Activated CD4-positive, alpha-beta T cell treated with anti-CD3 and anti-CD28 coated beads, Interleukin-2, Interleukin-4, amounts not matched to agents 100 ng/mL and 50 ng/mL, durations not matched to agents 16 hours and 8 hours (primary cell): ENCODE measurements at places on chromosomes 16 and 17.

- DNase-seq: no peak
These were observed 27.6 kb upstream of the KPNB1 start for GRCh38 chr17:47622180-47622549.

- DNase-seq: no peak
These were observed 63.3 kb downstream of the RNF213 start for GRCh38 chr17:80323982-80324381.

GRCh38 chr16:51150165-51150887 lies 744 bp downstream of the SALL1 start:
- no peak for DNase-seq

DNA sequence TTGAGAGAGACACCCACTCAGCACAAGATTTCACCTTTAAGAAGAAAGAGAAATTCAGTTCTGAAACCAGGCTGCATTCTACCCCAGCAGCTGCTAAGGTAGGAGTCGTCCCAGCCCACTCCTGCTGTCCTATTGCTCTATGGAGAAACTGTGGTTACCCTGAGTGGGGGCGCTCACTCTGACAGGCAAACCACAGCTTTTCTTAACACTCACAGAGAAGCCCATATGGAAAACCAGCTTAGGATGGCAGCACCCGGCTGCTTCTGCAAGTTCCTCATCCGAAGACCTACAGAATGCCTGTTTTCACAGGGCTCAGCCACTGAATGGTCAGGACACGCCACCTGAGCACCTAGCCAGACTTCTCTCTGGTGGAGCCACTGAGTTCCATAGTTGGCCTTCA lies 7.5 kb downstream of the ATP5PD start:
- no peak for DNase-seq

DNA sequence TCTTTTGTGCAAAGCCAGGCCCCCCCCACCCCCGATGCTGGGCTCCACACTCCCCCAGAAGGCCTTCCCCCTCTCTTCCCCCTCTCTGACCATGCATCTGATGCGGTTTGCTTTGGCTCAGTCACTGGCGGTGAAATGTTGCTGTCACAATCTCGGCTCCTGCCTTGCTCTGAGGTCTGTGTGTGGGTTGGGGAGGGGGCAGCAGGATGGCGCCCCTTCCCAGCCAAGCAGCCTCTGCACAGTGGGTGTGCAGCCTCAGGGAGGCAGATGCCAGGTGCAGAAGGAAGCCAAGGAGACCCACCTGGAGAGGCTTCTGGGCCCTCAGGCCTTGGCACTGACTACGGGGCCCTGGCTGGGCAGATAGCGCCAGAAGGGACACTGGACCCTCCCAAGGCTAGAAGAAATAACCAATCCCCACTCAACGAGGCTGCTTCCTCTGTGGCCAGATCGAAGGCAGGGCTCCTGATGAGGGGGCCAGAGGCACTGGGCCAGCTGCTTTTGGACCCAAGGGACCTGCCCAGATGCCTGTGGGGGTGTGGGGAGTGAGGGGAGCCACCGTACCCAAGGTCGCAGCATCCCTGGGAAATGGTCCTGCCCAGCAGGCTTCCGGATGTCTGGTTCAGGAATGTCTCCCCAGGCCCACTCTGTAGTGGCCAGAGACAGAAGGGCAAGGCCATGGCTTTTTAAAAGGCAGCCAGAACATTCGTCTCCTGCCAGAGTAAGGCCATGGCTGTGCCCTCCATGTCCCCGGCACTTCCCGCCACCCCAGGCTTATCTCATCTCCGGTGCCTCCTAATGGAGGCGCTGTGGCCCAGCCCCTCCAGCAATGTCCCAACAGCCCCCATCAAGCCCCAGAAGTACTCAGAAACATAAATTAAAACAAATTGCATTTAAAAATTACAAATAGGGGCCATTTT lies 43.4 kb upstream of the SLC38A10 start:
- DNase-seq: no peak

GRCh38 chr17:77363821-77364361 lies 223.1 kb downstream of the SEC14L1 start:
- DNase-seq: no peak

GRCh38 chr17:17229416-17230384 lies 7.3 kb downstream of the FLCN start:
- DNase-seq: no peak

GRCh38 chr16:19829844-19830692 lies 54.6 kb downstream of the GPRC5B start:
- DNase-seq: no peak

GRCh38 chr16:78415013-78415412 lies 315.6 kb downstream of the WWOX start:
- DNase-seq: no peak

DNA sequence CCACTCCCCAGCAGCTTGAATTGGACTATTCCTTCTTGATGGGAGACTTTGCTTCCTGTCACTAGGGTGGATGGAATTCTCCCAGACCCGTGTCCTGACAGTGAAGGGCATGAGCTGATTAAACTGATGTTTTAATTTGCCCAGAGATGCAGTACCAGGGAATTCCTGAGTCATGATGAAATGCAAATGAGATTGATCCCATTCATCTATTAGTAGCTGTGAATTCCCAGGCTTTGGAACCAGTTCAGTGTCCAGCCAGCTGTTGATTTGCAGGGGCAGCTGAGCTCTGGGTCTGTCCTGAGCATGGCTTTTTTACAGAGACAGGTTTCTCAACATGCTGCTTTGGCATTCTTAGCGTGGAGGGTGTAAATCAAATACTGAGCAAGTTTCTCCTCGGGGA lies 157.9 kb downstream of the PITPNC1 start:
- no peak for DNase-seq

DNA sequence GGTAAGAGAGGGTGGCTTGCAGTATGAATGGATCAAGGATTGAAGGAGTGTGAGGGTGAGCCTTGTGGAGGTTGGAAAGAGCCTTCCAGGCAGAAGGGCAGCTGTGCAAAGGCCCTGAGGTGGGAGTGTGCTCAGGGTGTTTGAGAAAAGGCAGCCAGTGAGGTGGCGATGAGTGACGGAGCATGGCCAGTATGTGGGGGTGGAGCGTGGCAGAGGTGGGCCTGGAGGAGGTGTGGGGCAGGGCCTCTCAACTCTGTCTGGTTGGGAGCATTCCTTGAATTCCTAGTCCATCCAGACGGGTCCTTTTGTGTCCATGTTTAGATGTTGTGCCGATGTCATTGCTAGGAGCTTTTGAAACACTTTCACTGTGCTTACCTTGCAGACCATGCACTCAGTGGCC lies 51.3 kb downstream of the EPN2 start:
- DNase-seq: no peak

- DNase-seq: no peak
These were observed 2.0 kb downstream of the AKAP10 start for GRCh38 chr17:19975601-19976000.

DNA sequence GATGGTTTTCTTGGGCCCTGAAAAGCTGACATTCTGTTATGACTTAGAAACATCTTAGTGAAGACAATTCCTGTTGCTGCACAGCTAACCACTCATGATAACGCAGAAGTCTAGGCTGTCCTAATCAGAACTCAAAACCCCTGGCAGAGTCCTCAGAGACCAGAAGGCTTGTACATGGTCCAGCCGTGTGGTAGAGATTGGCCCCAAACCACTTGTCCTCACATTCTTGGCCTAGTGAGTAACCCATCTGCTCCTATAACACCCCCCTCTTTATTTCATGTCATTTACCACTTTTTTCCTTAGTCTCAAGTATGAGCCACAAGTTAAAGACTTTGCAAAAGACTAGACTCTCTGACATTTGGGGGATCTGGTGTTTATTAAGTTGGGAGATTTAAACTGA lies 116.5 kb upstream of the ADAMTS18 start:
- no peak for DNase-seq

GRCh38 chr17:5362162-5362811 lies 57.2 kb downstream of the NUP88 start:
- no peak for DNase-seq

DNA sequence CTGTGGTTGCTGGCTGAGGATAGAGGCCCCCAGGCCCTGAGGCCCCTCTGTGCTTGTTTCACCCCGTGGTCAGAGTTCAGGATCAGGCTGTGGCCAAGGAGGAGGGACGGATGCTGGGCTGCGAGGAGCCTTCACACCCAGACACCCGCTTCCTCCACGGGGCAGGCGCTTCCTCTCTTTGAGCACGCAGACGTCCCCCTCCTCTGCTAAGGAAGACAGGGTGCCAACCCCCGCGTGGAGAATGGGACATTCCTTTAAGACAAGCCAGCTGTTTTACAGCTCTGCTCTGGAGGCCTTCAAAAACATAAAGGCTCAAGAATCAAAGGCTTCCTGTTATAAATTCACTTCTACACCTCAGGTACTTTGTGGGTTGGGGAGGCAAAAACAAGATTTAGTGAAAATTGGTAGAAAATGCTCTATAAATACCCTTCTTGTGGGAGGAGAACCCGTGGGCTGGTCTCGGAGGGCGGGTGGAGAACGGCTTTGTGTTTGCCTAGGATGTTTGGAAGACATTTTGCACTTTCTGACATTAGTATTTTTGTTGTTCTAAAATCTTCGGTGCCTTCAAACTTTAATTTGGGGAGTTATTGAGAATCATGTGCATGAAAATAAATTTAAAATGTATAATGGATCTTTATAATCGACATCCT lies 60.8 kb upstream of the FOXF1 start:
- DNase-seq: no peak

DNA sequence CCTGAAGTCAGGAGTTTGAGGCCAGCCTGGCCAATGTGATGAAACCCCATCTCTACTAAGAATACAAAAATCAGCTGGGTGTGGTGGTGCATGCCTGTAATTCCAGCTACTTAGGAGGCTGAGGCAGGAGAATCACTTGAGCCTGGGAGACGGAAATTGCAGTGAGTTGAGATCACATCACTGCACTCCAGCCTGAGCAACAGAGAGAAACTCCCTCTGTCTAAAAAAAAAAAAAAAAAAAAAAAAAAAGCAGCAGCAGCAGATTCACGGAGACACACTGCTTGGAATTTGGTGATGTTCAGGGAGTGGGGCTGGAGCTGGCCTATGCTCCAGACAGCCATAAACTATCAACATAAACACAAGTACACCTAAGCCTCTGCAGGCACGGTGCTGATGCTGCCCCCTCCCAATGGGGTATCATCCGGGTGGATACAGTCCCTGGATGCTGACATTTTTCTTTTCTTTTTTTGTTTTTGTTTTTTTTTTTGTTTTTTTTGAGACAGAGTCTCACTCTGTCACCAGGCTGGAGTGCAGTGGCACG lies 39.6 kb upstream of the RHOT1 start:
- DNase-seq: no peak

- DNase-seq: peak; percentile 68
These were observed at the start of gene SPN for GRCh38 chr16:29663016-29663806. Gene SPN, plus strand, starts transcription at chr16:29663247. Its CDS starts 482 bp downstream, at chr16:29663729.

- no peak for DNase-seq
These were observed 19.7 kb downstream of the IL34 start for GRCh38 chr16:70665806-70666735.

- no peak for DNase-seq
These were observed 138.3 kb downstream of the UTP18 start for GRCh38 chr17:51398687-51399086.

DNA sequence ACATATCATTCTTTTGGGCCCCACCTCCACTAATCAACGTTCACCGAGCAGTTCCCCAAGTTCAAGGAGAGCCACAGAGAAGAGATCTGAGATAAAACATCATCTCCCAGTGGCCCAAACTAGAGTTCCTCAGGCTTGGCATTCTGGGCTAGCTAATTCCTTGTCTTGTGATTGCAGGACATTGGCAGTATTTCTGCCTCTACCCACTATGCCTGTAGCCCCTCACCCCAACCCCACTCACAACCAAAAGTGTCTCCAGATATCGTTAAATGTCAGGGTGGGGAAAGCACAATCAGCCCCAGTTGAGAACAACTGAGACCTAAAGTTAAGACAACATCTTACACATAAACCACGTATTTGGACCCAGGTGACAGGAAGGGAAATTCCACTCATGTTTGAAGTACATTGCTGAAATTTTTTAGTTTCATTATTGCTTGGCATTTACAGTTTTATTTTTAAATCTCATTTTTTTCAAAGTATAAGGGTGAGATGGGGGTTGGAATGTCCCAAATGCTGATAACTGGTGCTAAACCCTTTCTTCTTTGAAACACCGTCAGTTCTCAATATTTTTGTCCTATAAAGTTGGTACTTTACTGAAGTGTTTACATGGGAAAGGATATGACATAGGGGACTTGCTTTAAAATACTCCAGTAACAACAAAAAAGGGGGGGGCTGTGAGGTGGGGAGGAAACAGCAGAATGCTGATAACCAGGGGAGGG lies 13.6 kb downstream of the ZC3H7A start:
- peak; percentile 84 for DNase-seq

DNA sequence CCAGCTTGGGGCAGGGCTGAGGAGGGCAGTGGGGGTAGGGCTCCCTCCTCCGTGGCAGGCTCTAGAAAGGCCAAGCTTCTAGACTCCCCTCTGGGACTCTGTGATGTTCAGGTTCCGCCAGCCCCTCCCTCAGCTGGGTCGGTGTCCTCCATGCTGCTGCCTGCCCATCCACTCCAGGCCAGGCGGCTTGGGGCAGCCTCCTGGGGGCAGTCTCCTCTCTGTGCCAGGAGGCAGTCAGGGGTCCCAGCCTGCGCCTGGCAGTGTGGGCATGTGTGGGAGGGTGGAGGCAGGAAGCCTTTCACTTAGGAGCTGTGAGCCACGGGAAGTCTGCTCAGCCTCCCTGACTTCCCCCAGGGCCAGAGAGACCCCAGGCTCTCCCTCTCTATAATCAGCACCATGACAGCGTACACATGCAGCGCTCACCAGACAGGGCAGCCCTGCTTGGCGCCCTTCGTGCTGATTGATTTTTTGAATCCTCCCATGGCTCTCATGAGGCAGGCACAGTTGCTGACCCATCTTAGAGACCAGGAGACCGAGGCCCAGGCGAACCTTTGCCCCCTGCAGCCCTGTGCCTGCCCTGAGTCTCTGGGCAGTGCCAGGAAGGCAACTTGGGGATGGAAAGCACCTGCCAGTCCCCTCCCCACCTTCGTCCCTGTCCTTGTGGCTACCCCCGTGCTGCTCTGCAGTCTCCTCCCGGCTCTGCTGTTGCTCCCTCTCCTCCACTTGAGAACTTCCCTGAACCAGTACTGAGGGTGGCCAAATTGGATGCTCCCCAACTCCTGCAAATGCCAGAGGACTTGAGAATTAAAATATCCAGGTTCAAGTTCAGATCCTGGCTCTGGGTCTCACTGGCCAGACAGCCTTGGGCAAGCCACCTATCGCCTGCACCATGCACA lies 234.7 kb upstream of the GSE1 start:
- DNase-seq: no peak

DNA sequence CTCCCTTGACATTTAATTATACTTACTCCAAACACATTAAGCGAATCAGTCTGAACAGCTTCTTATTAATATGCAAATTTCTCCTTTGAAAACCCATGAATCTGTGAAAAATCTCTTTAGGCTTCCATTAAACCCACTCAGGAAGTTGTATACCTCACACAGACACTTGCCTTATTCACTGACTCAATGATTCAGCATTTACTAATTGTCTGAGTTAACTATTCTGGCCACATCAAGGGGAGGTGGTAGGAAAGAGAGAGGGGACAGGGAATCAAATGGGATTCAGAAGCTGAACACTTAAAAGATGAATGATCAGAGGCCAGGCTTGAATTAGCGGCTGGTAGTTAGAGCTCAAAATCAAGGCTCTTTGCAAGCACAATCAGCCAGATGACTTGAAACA lies 70.0 kb downstream of the HS3ST3A1 start:
- DNase-seq: no peak

- DNase-seq: no peak
These were observed 22.6 kb upstream of the MGAT5B start for GRCh38 chr17:76845541-76846017.
